Hypothalamus (tissue), 51 donors: ENCODE measurements at places on chromosomes 11 and 22.
A peak's percentile ranks its signal among the peaks of the same experiment; 100 is the strongest.

DNA sequence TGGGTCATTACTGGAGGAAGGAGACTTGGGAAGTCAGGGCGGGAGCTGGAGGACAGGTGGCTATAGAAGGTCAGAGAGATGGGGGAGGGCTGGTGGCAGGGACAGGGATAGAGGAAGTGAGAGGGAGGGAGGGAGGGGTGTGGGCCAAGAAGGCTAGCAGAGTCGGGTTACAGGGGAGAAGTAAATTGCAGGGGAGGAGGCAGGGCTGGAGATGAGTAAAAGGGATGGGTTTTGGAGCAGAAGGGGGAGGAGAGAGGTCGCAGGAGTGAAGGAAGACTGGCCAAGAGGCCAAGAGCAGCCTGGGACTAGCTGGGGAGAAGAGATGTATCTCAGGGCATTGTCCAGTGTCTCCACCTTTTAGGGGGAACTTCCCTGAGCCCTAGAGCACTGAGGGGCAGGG lies 33.0 kb downstream of the LRRC10B start:
- no peak for DNase-seq

DNA sequence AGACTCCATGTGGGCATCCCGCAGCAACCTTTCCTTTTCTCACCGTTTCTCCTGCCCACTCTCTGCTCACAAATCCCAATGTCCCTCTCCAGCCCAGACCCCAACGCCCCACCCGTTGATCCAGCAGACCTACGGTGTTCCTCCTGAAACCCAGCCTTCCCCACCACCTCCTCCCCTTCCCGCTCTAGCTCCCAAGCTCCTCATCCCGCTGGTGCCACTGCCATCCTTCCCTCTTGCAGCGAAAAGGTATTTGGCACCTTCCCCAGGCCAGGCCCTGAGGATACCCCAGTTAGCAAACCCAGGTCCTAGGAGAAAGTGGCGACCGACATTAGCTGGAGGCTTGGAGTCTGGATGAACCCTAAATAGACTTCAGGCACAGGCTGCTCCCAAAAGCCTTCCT lies 84.0 kb upstream of the RTL6 start:
- DNase-seq, result no peak

GRCh38 chr11:134033696-134034491 lies 35.0 kb upstream of the JAM3 start:
- peak; percentile 53 for DNase-seq

GRCh38 chr22:50260801-50261614 lies 475 bp downstream of the MAPK12 start:
- DNase-seq, result no peak

GRCh38 chr22:30354644-30355043 lies 2.0 kb downstream of the SF3A1 start:
- DNase-seq, result no peak

GRCh38 chr22:19807914-19808872 lies 46.5 kb downstream of the GNB1L start:
- no peak for DNase-seq

- no peak for DNase-seq
Observed at GRCh38 chr22:50190941-50191741, 5.4 kb downstream of the TRABD start.

DNA sequence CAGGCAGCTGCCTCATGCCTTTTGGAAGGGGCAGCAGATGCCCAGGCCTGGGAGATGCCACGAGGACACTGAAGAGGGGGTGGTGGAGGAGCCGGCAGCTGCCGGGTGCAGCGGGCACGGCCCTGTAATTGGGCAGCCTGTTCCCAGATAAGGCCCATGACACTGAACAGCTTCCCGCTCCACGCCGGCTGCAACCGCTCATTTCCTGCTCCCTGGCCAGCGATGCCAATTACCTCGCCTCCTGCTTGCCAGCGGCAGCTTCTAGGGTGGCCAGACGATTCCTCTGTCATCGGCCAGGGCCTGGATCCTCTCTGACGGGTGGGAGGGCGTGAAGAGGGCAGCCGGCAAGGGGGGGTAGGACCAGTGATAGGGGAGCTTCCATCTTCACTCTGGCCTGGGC lies 22.8 kb downstream of the FLRT1 start:
- peak; percentile 43 for DNase-seq

DNA sequence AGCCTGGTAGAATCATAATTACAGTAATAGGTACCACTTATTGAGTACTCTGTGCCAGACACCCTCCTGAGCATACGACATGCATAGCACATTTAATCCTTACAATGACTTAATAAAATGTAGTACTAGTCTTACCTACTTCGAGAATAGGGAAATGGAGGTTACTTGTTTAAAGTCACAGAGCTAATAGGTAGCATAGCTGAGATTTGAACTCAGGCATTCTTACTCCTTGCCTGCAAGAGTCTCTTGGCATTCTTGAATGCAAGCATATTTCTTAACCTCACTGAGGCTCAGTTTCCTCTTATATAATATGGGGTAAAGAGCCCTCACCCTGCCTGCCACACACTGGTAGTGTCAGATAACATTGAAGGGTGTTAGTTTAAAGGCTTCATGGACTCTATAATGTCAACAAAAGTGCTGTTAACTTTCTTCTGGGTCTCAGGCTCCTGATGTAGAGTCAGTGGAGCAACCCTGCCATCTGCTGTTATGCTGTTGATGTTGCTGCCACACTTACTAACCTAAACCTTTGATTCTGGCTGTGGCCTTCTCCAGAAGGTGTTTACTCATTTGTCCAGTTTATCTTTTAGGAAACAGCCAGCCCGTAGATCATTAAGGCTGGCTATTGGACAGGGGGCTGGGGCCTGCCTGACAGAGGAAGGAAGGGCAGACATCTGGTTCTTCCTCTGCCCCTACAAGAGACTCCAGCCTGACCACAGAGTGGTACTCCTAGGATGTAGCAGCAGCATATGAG lies 18.9 kb downstream of the LIMK2 start:
- no peak for DNase-seq

DNA sequence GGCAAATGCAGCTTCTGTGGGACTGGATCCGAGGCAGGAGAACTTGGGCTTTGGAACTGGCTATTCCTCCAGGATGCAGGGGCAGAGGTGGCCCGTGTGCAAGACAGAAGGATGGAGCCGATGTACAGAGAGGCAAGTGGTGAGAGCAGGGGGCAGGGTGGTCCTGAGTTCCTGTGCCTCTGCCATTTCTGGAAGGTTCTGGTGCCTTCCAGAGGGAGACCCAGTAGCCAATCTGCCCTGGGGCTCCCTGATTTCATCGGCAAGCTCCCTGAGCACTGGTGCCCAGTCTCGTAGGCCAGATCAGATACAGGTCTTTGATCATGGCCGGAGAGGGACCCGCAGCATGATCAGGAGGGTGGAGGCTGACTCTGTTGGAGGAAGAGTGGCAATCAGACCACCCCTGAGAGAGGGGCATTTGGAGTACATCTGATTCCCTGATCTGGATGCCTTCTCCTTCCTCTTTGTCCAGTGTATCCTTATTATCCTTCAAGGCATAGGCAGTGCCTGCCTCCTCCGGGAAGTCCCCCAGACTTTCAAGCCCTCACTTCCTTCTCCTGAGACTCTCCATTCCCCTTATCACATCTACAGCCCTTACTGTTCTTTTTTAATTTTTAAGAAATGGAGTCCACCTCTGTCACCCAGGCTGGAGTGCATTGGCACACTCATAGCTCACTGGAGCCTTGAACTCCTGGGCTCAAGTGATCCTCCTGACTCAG lies 9.7 kb downstream of the MRGPRD start:
- no peak for DNase-seq

DNA sequence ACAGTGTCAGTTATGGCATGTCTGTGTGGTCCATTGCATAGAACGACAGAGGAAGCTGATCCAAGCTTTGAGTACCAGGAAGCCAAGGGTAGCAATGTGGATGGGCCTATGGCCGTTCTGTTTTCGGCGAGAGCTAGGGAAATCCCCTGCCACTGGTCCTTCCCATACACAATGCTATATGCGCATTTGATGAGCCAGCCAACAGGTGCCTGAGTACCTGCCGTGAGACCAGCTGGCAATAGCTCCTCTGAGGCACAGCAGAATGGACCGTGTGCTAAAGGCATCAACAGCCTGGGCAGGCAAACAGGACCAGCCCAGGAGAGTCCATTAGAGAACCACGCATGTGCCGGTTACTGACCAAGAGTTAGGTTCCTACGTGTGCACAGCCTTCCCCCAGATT lies 753.0 kb downstream of the NTM start:
- no peak for DNase-seq

DNA sequence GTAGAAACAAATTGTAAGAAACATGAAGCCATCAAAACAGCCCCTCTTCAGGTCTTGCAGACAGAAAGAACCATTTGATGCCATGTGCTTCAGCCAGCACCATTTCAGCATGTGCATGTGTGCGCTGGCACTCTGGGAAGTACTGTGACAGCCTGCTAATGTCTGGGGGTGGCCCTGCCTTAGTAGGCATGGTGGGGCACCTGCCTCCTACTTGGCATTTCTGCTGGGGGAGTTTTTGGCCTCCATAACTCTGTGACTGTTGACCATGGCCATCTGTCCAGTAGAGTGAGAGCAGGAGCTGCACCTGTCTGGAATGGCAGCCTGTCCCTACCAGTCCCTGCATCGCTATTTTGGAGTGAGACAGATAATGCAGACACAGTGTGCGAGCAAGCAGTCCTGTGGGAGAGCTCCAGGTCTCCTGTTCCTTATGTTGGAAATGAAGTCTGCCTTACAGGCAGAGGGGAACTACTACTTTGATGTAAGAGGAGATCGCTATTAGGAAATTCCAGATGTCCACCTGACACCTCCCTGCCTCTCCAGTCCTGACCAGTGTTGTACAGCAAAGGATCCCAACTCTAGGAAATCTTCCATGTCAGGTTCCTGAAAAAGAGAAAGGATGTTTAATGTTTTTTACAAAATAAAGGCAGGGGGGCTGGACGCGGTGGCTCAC lies 102.5 kb downstream of the ATXN10 start:
- DNase-seq, result no peak

DNA sequence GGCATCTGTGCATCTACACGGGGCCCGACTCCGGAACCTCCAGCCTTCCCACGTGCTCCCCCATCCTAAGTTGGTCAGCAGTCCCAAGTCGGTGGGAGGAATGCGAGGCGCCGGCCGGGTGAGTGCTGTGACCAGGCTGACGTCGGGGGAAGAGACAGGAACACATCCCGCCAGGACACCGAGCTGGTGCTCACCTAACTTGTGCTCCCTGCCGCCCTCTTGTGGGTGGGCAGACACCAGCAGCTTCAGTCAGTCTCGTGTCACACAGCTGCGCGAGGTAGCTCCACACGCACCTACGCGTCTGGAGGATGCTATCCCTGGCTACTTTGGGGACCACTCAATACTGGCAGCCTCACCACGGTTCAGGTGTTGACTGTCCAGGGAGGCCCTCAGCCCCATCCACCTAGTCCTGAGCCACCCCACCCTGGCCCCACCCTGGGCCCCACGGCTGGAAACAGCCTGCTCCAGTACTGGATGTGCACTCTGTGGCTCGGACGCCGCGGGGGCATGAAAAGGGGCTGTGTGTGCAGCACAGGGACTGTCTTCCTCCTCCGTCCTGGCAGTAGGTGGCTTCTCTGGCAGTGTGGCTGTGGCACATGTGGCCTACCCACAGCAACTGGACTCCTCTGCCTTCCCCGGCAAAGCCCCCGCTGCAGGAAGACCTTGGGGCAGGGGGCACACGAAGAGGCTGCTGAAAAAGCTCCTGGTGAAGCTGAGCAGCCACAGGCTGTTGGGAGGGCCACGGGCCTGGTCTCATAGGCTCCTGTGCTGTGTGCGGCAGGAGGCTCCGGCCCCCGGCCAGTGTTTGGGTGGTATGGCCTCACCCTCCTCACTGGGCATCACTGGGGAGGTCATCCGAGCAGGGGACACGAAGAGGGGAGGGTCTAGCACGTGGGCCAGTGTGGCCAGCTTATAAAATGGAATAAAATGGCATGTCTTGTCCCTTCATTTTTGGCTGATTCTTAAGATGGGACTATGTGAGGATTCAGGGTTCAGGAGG lies 11.2 kb upstream of the BID start:
- no peak for DNase-seq

DNA sequence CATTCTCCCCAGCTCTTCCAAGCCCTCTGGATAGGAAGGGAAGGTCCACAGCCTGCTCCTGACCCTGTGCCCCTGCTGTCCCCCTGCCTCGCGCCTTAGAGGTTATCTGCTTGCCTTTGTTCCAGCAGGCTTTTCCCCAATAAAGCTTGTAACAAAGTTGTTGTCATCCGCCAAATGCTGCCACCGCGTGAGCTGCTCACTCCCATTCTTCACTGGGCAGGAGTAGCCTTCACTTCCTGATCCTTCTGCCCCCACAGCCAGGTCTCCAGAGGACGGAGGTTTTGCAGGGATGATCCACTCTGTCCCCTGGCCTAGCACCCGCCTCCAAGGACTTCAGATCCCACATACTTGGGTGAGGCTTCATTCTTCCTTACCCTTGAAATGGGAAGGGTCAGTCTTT lies 94.0 kb upstream of the RASSF10 start:
- no peak for DNase-seq

GRCh38 chr11:37926772-37927171 lies 1328.7 kb upstream of the RAG2 start:
- no peak for DNase-seq

DNA sequence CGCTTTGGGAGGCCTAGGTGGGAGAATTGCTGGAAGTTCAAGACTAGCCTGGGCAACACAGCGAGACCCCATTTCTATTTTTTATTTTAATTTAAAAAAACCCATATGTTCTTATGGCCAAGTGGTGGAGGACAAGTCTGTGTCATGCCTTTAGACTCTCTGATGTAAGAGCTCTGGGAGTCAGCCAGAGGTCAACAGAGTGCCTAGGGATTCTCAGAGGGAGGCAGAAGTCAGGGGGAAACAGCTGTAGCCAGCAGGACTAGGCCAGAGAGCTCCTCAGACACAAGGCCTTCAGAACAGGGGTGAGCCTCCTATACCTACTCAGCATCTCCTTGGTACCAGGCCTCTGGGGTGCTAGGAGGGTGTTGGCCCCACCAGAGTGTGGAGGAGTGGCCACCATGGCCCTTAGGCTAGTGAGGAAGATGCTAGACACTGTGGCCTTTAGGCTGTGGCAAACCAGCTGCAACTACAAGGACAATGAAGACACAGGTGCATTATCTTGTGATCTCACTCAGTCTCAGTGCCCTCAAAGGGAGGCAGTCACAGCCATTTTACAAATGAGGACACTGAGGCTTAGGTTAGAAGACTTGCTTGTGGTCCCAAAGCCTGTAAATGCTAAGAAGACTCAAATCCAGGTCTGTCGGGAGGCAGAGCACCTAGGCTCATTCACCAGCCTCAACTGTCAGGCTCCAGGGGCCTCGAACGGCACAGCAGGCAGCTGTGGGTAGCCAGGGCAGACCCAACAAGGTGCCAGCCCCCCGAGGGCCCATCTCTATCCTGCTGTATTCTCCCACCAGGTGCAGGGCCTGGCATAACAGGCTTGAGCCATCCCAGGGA lies 5.0 kb downstream of the ZP1 start:
- no peak for DNase-seq

GRCh38 chr11:109349276-109350080 lies 72.5 kb upstream of the C11orf87 start:
- no peak for DNase-seq

- DNase-seq, result no peak
Observed at GRCh38 chr11:126702987-126703386, 297.6 kb downstream of the KIRREL3 start.

DNA sequence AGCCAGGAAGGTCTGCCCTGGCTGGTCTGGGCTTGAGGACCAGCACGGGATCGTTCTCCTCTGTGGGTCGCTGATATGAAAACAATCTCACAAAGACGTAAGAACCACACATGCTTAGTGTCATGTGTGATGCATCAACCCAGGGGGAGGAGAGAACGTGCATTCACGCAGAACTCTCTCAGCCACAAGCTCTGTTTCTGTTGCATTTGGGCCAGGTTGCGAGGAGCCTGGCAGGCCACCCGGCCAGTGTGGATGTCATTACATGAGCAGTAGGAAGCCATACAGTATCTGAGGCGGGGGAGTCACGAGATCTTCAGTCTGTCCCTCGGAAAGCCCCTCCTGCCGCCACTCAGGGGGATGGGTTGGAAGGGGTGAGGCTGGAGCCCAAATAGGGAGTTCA lies 53.1 kb upstream of the KCNQ1OT1 start:
- DNase-seq, result no peak
